ENCODE measurements at places on chromosomes 6 and 20.

DNA sequence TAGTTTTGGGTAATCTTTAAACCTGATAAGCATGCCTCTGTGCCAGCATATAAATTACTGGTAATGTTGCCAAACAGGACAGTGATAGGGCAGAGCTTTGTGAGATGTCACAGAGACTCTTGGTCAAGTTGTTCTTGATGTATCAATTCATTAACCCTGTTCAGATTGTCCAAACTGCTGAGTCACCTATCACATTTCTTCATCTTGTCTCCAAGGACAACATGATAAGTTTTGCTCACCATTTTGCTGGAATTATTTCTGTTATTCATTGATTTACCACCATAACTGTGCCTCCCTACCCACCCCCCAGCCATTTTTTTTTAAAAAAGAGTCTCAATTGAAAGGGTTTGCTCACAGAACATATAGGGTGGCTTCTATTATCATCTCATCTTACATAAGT lies 19.5 kb upstream of the GMNN start:
- no peak for DNase-seq

DNA sequence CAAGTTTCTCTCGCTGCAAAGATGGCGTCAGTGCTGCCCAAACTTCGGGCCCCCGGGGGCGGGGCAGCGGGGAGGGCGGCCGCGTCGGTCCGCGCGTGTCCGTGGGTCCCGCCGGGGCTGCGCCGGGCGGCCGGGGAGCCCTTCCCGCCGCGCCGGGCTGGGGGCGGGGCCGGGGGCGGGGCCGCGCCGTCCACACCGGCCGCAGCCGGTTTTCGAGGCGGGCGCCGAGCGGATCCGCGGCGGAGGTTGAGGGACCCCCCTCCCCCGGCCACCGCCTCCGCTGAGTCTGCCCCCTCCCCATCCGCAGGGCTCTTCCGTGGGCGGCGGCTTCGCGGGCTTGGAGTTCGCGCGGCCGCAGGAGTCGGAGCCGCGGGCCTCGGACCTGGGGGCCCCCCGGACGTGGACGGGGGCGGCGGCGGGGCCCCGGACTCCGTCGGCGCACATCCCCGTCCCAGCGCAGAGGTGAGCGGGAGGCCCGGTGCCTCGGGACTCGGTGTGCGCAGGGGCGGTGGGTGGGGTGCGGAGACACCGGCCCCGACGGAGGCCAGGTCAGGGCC lies 572 bp downstream of the SLC2A4RG start:
- peak; percentile 11 for DNase-seq

- DNase-seq = peak; percentile 73
Measured at GRCh38 chr6:103783329-103783728, 1076.4 kb downstream of the HACE1 start.

DNA sequence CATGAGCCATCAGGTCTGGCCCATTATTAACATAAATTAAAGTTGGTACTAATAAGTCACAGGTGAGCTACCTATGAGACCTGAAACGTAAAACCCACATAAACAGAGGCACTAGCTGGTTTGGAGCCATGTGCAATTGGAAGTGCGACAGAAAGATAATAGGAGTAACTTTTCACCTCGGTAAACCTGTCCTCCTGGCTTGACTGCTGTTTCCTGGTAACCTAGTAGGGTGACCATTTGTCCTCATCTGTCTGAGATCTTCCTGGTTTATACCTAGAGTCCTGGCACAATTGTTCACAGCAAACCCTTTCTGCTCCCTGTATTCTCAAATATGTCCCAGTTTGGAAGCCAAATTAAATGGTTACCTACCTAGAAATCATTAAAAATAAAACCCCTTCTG lies 7.4 kb downstream of the TBC1D20 start:
- DNase-seq = no peak

DNA sequence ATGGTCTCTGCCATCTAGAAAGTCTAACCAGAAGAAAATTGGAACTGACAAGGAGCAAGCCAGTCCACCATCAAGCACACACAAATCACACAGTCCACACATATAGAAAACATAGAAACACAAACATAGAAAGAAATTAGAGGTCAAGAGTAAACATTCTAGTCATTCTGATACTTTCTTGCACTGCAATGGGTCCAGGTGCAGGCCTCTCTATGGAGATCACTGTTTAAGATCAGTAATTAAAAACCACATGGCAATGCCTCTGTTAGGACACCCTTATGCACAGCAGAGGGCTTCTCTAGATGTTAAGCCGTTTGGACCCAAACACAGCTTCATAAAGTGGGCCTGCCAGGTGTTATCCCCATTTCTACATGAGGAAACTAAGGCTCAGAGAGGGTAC lies 42.8 kb upstream of the SLC22A23 start:
- no peak for DNase-seq

DNA sequence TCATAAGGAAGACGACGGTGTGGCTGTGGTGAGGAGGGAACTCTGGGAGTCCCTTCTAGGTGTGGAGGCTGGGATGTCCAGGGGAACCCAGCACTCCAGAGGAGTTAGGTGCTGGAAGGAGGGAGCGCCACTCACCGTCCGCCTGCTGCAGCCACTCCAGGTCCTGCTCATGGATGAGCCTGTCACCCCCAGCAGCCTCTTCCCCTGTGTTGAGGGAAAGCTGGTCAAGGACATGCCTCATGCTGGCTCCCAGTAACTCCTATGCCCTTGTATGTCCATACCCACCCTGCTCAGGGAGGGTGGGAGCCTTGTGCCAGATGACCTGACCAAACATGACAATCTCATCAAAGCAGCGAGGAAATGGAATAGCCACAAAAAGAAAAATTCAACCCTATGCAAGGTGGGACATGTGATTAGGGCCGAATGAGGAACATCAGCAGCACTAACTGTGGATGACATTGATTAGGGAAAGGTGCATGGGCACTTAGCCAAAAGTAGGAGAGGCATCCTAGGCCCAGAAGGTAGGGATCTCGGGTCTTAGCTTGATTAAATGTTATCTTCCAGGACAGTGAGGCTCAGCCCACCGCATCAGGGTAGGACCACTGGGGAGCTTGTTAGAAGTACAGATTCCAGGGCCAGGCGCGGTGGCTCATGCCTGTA lies 3.0 kb downstream of the DNPH1 start:
- no peak for DNase-seq

- DNase-seq = no peak
Measured at GRCh38 chr20:55761100-55761499, 244.2 kb downstream of the CBLN4 start.

GRCh38 chr20:25207960-25208534 lies 12.5 kb downstream of the ENTPD6 start:
- no peak for DNase-seq

DNA sequence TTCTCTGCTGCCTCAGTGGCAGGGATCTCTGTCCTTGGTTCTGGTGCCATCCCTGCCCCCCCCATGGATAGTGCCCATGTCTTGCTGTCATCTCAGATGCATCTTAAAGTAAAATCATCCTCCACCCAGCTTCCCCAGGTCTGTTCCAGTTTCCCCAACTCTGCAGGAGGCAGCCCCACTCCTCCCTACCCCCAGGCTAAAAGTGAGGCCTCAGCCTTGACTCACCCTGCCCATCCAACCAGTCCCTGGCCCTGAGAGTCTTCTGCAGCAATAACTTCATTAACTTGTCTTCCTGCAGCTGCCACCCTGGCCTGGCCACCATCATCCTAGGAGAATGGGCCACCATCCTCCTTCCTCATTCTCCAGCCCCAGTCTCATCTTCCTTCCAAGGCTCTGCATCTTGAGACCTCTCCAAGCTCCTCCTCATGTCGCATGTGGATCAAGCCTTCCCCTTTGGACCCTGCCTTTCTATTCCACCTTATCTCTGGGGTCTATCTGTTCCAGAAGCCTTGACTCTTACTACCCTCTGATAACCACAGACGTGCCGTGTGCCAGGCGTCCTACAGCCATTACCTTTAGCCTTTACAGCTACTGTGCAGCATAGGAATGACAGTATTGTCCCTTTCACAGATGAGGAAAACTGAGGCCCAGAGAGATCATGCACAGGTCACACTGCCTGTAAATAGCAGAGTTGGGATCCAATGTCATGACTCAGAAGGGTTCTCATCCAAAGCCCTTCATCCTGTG lies 2.0 kb upstream of the PNPLA1 start:
- DNase-seq = no peak

Measured in NCI-H774 (cell line).